A172 (cell line): ENCODE measurements at places on chromosomes 3 and 15.
A peak's percentile ranks its signal among the peaks of the same experiment; 100 is the strongest.

DNA sequence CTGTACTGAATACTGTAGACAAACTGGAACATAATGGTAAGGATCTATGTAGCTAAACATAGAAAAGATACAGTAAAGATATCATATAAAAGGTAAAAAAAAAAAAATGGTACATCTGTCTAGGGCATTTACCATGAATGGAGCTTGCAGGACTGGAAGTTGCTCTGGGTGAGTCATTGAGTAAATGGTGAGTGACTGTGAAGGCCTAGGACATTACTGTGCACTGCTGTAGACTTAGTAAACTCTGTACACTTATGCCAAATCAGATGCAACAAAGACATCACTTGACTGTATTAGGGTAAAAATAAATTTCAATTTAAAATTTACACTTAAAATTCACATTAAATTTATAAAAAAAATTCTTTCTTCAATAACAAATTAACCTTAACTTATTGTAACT is 281.3 kb upstream of the LMCD1 start:
- DNase-seq, result no peak

DNA sequence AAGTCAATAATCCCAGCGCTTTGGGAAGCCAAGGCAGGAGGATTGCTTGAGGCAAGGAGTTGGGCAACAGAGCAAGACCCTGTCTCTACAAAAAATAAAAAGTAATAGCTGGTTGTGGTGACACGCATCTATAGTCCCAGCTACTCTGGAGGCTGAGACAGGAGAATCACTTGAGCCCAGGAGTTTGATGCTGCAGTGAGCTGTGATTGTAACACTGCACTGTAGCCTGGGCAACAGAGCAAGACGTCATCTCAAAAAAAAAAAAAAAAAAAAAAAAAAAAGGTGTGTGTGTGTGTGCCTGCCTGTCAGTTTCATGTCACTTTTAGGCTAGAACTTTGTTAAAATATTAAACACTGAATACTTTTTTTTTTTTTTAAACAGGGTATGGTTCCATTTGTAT is 28.4 kb downstream of the DNAJC19 start:
- no peak for DNase-seq

GRCh38 chr15:33963831-33964664 is 4.2 kb upstream of the CHRM5 start:
- peak; percentile 33 for DNase-seq

DNA sequence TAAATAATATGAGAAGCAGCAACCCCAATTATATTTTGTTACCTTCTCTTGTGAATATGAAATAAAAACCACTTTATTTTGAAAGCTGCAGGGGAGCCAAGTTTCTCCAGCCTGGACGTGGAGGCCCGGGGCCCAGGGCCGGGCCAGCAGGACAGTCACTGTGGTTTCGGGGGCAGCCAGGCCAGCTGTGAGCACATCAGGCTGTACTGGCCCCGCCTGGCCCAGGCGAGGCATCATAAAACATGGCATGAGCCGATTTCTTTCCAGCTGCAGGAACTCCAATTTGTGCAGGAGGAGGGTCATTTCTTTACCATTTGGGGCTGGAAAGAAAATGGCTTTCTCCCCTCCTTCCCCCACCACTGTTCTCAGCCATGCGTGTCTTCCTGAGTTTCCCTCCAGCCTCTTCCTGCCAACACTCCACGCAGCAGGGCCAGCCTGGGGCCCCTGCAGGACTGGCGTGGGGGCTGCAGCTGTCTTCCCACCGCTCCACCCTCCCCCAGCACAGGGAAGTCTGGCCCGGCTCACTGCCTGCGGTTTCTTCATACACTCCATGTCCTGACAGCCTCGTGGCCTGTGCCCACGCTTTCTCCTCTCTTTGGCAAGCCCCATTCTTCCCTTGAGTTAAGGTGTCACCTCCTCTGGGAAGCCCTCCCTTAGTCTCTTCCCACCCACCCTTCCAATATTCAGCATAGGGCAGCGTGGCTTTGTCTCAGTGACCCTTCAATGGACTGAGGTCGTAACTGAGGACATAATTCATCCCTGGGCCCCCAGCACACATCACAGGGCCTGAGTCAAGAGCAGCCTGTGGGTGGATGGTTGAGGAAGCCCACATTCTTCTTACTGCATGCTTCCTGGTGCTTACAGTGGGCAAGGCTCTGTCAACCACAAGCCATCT is 135.8 kb downstream of the CHSY1 start:
- no peak for DNase-seq

- no peak for DNase-seq
Observed at GRCh38 chr3:18211116-18211515, 214.0 kb downstream of the SATB1 start.

- DNase-seq, result no peak
Observed at GRCh38 chr15:50182219-50183013, 420 bp downstream of the SLC27A2 start.

DNA sequence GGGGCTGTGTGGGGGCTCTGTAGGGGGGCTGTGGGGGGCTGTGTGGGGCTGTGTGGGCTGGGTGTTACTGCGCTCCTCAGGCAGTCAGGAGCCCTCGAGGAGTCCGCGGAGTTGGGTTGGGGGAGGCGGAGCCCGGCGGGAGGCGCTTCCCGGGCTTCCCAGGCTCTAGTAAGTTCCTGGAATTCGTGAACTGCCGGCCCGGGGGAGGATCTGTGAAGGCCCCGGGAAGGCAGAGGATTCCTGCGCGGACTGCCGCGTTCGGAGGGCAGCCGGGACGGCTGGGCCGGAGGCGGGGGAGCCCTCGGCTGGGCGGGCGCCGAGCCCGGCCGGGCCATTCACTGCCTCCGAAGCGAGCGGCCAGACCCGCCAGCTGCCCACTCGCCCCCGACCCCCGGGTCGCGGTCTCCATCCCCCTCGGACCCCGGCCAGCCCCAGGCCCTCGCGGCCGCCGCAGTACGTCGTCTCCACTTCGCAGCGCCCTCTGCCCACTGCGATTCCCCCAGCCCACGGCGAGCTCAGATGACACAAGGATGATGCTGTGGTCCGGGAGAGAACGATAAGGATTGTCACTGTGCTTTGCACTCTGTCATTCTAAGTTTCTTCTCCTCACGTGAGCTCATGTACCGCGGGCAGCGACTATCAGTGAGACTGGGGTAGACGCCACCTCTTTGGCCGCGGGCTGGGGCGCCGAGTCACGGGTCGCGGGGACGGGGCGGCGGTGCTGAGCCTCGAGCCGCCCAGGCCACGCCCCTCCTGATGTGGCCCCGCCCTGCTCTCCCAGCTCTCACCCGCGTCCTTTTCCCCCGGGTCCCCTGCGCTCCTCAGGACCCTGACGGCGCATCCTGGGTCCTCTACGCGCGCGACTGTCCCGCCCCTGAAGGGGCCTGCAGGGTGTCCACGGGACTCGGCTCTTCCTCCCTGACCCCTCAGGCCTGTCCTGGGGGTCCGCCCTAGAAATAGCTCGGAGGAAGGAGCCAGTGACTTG is 65.3 kb downstream of the KLF13 start:
- peak; percentile 27 for DNase-seq

DNA sequence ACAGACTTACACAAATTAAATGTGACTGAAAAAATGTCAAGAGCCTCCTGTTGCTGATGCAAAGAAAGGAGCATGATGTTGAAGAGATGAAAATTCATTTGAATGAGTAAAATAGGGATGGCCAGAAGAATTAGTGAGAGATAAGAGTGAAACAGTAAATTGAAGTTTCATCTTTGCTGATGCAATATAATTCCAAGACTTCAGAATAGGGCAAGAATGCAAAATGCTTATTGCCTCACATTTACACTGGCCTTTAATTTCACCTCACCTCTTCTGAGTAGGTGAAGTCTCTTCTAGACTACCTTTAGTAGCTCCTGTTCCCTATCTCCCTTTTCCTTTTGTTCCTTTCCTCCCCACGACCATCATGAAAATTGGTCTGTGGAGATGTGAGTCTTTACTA is 15.3 kb upstream of the MAPK6 start:
- no peak for DNase-seq

GRCh38 chr3:185647134-185647879 is 61.2 kb downstream of the SENP2 start:
- DNase-seq, result no peak

DNA sequence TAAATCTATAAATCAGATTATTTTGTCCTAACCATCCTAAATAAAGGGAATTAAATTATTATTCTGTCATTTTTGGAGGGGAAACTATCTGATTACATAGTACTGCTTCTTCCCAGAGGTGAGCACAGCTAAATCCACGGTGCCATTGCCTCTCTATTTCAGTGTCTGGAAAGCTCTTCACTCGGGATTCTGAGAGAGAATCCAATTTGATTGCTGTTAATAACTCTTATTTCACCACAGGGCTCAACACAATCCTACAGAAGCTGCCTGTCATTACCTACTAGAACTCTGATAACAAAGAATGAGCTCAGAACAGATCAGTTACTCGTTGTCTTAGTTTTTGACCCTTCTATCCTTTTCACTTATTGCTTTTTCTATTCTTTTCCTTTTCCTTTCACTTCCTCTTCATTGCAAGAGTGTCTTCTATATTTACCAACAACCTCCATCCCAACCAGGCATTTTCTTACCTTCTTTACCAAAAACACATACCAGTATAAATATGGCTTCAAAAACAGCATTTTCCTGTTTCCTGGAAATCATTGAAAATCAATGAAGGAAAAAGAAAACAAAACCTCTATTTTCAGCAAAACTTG is 30.4 kb downstream of the OXNAD1 start:
- no peak for DNase-seq

- DNase-seq, result no peak
Observed at GRCh38 chr3:140711390-140712035, 33.6 kb downstream of the TRIM42 start.

GRCh38 chr3:188442430-188442829 is 288.5 kb downstream of the LPP start:
- no peak for DNase-seq

DNA sequence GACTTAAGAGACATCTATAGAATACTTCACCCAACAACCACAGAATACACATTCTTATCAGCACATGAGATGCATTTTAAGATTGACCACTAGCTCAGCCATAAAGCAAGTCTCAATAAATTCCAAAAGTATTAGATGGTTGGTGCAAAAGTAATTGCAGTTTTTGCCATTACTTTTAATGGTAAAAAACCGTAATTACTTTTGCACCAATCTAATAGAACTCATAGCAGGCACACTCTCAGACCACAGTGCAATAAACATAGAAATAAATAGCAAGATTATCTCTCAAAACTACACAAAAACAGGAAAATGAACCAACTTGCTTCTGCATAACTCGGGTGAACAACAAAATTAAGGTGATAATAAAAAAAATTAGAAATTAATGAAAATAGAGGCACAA is 33.7 kb upstream of the PPM1L start:
- no peak for DNase-seq

DNA sequence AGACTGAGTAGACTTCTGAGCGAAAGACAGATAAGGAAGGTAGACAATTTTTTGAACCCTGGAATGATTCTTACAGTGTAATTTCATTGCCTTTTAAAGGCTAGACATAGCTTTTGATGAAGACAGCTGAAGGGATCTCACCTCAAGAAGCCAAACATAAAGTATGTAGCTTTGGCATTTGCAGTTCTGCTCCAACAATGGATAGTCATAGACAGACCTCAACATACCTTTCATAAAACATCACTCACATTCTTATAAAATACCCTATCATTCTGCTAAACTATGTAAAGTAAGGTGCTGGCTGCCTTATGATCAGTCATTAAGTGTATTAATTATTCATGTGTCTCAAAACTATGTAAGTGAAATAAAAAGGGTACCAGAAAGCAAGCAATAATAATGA is 70.0 kb downstream of the UBE3A start:
- DNase-seq, result no peak

DNA sequence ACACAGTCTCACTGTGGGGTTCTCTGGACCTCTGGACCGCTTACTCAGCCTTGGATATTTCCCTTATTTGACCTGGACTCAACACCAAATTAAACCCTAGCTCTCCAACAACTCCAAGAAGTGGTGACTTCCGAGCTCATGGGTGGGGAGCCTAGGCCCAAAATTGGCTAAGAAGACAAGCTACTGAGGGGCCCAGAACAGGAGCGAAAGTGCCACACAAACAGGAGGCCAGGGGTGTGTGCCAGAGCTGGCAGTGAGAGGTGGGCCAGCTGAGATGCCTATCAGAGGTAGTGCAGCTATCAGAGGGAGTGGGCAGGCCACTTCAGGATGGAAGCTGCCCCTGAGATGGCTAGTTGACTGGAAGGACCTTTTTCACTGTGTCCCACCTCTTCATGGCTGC is 151.1 kb upstream of the PRR20G start:
- DNase-seq, result no peak

- DNase-seq, result no peak
Observed at GRCh38 chr3:89690646-89691045, 583.2 kb downstream of the EPHA3 start.
